Activated naive CD4-positive, alpha-beta T cell treated with anti-CD3 and anti-CD28 coated beads, Interleukin-2, amount 50 U/mL, for 72 hours (primary cell): ENCODE measurements at places on chromosomes 6 and 20.

- DNase-seq, result no peak
Measured at GRCh38 chr6:150672800-150673199, 73.1 kb downstream of the PLEKHG1 start.

- no peak for DNase-seq
Measured at GRCh38 chr6:169618526-169619490, 83.0 kb downstream of the WDR27 start.

- no peak for DNase-seq
Measured at GRCh38 chr6:11585426-11586016, 48.0 kb downstream of the TMEM170B start.

DNA sequence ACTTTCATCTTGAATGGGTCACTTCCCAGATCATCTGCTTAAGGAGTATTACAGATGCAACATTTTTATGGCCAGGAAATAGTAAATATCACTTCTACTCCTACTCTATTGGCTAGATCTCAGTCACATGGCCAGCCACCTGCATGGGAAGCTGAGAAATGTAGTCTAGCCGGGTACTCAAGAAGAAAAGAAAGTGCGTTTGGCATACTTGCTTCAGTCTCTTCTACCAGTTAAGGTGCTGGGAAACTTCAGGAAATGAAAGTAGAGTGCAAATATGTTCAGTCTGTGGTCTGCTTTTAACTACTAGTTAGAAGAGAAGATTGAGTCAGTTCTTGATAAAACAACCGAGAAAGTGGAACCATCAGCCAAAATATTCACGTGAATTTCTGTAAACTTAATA is 129.2 kb downstream of the PDSS2 start:
- peak; percentile 31 for DNase-seq
